ENCODE measurements at places on chromosomes 7 and 10. TPM values are rescaled to one million over a fixed set of nuclear protein-coding genes. Genes with fewer than 3 reads are reported as not detected.

- peak; percentile 64 for DNase-seq
- H3K27ac ChIP-seq: no peak overlapping the region
- H3K27me3 ChIP-seq: no peaks in the 10 kb centered on the region
- no peaks in the 10 kb centered on the region for H3K36me3 ChIP-seq
Observed at GRCh38 chr10:112314822-112315474, 31.7 kb downstream of the TECTB start.

DNA sequence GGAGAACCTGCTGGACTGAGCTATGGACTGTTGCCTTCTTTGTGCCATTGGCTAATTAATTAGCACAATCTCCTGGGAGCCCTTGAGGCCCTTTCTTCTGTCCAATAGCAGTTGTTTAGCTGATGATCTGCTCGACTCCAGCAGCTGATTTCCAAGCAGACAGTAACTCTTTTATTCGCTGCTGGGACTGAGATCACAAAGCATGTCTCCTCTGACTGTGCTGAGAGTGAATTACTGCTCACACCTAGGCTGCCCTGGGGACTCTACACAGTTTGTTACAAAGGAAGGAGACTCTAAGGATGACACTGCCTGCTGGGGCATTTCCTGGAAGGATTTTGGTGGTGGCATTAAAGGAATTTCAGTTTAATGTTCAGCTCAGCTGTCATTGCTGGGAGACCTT, 31.4 kb downstream of the CASP7 start:
- H3K27me3 ChIP-seq: no peaks in the 10 kb centered on the region
- H3K4me3 ChIP-seq: no peak overlapping the region
- H3K36me3 ChIP-seq: peaks cover 3% of the 10 kb centered on the region
- no peaks in the 10 kb centered on the region for H3K4me1 ChIP-seq

DNA sequence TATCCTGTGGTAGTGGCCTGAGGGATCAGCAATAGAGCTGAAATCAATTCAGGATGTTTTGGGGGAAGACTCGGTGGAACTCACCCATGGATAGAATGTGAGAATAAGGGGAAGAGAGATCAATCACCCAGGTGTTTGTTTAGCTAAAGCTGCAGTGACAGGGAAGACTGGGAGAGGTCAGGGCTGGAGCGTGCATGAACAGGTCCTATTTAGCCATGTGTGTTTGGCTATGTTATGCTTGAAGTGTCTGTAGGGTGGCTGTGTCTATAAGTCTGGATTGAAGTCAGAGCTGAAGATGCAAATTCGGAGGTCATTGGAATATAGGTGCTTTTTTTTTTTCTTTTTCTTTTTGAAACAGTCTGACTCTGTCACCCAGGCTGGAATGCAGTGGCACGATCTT, 4.6 kb downstream of the ATP6V1F start:
- H3K27me3 ChIP-seq: peaks cover 12% of the 10 kb centered on the region
- no peak overlapping the region for H3K4me3 ChIP-seq
- no peaks in the 10 kb centered on the region for H3K36me3 ChIP-seq
- H3K27ac ChIP-seq: no peak overlapping the region

DNA sequence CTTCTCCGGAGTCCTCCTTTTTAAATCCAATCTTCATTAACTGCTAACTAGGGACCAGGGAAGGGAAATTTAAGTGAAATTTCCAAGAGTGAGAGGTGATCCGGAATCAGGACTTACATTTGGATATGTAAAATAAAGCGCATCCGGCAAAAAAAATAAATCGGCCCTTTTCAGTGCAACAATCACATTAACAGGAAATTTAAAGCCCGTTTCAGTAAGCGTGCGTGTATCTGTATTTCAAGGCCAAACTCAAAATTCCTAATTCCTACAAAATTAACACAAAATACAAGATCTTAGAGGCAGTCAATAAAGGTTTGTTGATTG, 771 bp downstream of the DNAJC9 start:
- no peaks in the 10 kb centered on the region for H3K27me3 ChIP-seq
- no peak for DNase-seq
- H3K4me1 ChIP-seq: peaks cover 47% of the 10 kb centered on the region
- H3K27ac ChIP-seq: peak overlapping the region; percentile 94
- peak overlapping the region; percentile 97 for H3K4me3 ChIP-seq
- H3K36me3 ChIP-seq: peaks cover 35% of the 10 kb centered on the region

- no peaks in the 10 kb centered on the region for H3K36me3 ChIP-seq
- no peak overlapping the region for H3K27ac ChIP-seq
- DNase-seq: no peak
- H3K4me1 ChIP-seq: no peaks in the 10 kb centered on the region
Observed at GRCh38 chr7:115475761-115476385, 554.0 kb downstream of the MDFIC start.

- no peak for DNase-seq
- no peak overlapping the region for H3K27ac ChIP-seq
- H3K4me1 ChIP-seq: 0 out of 2 replicates have a peak, but pooled peaks cover 2% of the 10 kb centered on the region
- peaks cover 4% of the 10 kb centered on the region for H3K27me3 ChIP-seq
- H3K4me3 ChIP-seq: no peak overlapping the region
- no peaks in the 10 kb centered on the region for H3K36me3 ChIP-seq
Observed at GRCh38 chr10:88119160-88119559, 255.7 kb downstream of the PTEN start.

The EPO gene
- 10.3 TPM for total RNA-seq
